ENCODE measurements at places on chromosomes 2 and 18.

GRCh38 chr2:215751200-215751910, 262.0 kb downstream of the MREG start:
- no peak for DNase-seq

DNA sequence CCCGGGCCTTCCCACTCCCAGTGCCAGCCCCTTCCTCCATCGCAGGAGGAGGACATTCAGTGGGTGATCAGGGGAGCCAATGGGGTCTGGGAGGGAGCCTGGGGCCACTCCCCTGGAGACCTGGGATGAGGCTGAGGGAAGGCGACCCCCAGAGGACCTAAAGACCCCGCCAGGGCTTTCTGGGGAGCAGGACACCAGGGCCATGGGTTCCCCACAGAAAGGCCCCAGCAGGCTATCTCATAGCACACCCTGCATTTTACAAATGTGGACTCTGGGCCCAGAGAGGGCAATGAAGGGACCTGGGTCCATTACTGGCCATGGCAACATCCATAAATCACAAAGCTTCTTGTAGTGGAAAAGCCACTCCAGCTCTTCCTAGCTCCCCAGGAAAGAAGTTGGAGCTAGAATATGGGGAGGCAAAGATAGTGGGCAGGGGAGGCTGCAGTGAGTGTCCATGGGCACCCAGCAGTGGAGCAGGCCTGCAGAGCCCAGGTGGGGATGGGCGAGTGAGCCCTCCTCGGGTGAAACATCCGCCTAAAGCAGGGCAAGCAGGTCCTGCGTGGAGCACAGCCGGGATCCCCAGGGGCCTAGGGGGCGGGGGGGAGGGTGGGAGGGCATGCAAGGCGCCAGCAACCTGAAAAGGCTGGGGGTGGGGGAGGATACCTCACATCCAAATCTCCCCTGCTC, 13.8 kb downstream of the CYP26B1 start:
- DNase-seq = no peak

DNA sequence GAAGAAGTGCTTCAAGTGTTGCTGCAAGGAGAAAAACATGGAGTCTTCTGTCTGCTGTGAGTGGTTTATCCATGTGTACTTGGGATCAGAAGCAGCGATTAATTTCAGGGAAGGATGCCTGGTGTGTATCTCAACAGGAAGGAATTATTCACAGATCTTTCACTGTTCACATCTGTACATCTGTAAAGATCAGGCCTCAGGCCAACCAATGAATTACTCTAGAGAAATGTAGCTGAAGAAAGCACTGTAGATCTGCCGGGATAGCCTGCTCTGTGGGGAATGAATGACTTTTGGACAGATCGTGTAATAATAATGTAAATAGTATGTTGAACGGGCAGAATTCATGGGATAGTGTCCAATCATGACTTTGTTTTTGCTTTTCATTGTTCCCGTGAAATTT, 54.0 kb upstream of the SPP2 start:
- DNase-seq = no peak

DNA sequence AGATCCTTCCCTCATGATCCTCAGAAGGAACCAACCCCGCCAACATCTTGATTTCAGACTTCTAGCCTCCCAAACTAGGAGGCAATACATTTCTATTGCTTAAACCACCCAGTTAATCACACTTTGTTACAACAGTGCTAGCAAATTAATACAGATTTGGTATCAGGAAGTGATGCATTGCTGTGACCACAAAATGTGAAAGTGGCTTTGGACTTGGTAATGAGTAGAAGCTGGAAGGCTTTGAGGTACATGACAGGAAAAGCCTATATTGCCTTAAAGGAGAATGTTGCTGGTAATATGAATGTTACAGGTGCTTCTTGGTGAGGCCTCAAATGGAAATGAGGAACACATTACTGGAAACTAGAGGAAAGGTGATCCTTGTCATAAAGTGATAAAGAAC, 260.3 kb downstream of the SATB2 start:
- no peak for DNase-seq

DNA sequence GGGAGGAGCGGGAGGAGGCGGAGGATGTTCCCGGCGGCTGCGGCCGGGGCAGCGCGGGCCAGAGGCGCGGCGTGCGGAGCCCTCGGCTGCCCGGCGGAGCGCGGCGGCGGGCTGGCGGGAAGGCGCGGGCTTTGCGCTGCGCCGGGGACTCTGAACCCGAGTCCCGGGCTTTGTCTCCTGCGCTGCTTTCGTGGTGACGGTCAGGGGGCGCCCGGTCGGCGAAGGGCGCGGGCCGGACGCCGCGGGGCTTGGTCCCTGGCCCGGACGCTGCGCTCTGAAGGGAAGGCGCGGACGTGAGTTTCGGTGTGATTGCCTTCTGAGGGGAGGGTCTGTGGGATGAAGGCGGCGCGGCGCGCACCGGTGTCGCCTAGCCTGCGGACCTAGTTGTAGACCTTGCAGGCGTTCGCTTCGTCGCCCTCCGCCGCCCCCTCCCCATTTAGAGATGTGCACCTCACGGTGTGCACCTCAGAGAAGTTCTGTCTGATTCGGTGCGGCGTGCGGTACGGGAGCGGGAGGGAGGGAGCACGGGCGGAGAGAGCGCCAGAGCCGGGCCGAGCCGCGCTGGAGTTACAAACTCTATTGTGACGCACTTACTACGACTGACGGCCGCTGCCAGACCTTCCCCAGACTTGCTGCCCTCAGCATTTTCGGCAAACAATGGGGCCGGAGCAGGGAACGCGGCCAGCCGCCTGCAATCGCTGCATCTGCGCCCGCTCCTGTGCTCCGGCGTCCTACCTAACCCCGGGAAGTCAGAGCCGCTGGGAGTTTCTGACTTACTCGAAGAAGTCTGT, 2.1 kb downstream of the BCL2L11 start:
- DNase-seq = peak; percentile 45

- DNase-seq = no peak
Measured at GRCh38 chr2:231037731-231038482, 584 bp downstream of the C2orf72 start.

- no peak for DNase-seq
Measured at GRCh38 chr2:142306131-142306530, 175.3 kb upstream of the LRP1B start.

Measured in NCI-H526 treated with DMSO at 0.1 percent for 48 hours (cell line).